ENCODE measurements at places on chromosomes 5 and 9.

GRCh38 chr5:135881819-135882218, 13.8 kb downstream of the IL9 start:
- DNase-seq, result no peak

DNA sequence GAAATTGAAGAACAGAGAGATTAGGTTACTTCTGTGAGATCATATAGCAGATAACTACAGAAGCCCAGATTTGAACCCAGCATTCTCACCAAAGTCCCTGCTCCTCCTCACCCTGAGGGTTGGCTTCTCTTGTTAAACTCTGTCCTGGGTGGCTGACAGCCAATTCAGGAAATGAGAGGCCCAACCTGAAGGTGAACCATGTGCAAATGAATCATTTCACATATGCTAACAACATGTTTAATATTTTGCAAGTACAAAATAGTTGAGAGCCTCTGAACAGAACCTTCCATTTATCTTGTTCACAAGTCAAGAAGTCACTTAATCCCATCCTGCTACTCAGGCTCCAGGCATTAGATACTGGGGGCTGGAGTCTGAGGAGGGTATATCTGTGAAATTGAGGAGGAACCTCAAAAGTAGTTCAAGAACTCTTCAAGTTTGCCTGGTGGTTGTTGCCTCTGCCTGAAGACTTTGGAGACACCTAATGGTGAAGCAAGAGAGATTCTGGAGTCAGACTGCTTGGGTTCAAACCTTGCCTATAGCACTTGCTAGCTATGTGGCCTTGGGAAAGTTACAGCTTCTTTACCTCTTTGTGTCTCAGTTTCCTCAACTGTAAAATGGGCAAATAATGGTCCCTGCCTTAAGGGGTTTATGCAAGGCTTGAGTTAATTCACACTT, 564.0 kb downstream of the PSAT1 start:
- no peak for DNase-seq

- no peak for DNase-seq
Measured at GRCh38 chr5:78634229-78634628, 14.3 kb downstream of the LHFPL2 start.

DNA sequence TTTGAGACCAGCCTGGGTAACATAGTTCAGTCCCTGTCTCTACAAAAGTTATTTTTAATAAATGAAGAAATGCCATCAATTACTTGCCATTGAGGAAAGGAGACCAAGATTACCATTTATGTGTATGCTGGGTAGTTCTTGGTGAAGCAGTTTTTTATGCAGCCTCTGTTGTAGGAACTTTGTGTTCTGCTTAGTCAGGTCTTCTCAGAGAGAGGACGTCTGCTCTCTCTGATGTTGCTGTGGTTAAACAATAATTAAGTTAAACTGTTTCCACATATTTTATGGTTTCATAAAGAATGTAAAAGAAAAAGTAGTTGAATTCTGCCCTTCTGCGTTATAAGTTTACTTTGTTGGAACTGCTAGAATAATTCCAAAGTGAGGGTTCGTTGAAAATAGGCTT, 210.5 kb downstream of the KDM4C start:
- DNase-seq, result no peak

- DNase-seq, result no peak
Measured at GRCh38 chr5:43429706-43430105, 17.5 kb upstream of the CCL28 start.
